ENCODE measurements at places on chromosomes 2 and 18.

- no peak for DNase-seq
Observed at GRCh38 chr2:143068094-143068493, 61.1 kb upstream of the ARHGAP15 start.

DNA sequence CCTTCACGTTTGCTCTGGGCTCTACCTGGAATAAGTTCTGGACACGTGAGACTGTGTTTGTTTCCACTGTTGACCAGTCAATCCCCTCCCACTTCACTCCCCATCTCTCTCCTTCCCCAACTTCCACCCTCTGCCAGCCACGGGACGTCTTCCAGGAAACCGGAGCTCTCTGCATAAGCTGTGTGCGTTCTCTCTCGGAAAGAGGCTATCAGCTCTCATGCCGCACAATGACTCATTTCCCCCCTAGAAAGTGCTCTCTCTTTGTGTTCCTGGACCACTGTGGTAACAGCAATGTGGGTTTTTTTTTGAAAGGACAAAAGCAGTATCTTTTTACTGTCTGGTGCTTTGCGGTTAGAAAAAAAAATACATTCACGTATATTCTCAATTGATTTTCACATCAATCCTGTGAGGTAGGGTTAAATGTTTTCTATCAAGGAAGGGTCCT is 10.2 kb downstream of the PROKR1 start:
- peak; percentile 8 for DNase-seq

DNA sequence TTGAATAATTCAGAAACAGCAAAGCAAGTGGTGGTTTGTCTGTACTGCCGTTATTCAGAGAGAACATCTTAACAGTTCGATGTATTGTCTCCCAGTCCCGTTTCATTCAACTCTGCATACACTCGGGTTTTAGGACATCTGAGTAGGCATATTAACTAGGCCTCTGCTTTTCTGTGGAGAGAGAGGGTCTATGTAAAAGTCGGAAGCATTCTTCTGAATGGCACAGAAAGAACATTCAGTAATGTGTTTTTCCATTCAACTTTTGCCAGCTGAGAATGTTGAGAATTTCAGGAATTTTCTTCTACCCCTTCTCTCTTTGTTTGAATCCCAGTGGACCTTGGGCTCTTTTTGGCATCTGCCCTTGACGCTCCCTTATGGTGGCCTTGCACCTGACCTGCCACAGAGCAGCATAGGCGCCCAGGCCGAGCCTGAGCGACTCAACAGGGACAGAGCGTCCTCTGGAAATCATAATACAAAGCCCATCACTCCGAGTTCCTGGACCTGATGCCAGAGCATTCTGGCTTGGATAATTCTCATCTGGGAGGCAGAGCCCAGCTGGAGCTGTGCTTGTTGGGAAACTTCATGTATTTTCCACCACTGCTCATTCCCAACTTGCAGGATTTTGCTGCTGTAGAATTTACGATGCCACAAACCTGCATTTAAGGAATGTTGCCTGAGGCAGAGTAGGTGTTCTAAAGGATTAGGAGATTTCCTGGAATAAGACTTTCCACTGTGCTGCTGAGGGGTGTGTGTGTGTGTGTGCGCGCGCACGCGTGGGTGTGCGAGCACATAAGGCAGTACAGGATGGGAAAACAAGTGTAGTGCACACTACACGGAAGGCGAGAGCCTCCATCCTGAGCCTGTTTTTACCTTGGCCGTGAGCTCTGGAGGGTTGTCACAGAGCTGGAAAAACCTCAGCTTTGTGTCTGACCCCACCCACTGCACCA is 77.2 kb upstream of the TXNDC2 start:
- DNase-seq = no peak

- DNase-seq = no peak
Observed at GRCh38 chr18:46676182-46676835, 19.3 kb upstream of the LOXHD1 start.

DNA sequence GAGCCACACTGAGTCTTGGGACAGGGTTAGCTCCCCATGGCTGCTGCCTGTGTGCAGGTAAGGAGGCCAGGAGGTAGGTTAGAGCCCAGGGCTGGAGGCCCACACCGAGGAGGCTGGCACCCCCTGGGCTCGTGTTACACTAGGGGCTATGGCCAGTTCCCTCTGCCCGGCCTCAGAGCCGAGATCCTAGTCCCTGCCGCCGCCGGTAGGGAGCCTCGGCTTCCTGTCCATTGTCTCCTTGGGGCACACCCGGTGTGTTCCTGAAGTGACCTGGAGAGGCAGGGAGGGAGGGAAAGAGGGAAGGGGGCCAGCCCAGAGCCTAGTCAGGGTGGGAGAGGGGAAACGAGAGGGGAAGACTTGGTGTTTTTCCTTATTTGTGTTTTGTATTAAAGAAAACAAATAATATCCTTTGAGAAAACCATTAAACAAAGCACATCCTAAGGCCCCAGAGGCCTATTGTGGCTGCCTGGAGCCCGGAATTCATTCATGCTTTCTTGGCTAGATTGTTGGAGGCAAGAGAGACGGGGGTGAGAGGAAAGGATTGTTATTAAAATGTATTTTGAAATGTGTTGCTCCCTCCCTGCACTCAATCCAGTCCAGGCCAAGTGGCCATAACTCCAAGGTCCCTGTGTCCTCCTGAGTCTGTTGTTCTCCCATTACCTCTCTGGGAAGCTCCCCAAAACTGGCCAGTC is 170.7 kb downstream of the CTIF start:
- no peak for DNase-seq

- DNase-seq = no peak
Observed at GRCh38 chr2:237236188-237236587, 150.5 kb downstream of the COPS8 start.

GRCh38 chr2:171864357-171864985 is 29.6 kb downstream of the SLC25A12 start:
- DNase-seq = no peak

GRCh38 chr2:150487537-150488429 is at the start of gene RND3:
RND3 (minus strand) TSS chr2:150487667; CDS start chr2:150487417, 250 bp downstream.
- no peak for DNase-seq

DNA sequence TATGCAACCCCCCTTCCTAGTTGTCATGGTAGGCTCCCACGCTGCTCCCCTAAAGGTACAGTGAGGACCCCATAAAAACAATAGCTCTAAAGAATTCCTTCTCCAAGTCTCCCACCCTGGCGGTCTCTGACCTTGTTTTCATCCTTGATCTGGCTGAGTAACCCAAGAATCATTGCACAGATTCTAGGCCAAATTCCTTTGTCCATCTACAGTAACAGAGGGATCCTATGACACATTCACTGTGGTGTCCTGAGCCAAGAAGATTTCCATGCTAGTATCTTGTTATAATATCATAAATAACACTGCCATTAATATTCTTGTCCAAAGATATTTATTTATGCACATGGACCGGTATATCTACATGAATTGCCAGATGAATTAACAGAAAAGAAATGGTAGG is 240.2 kb downstream of the CYP26B1 start:
- no peak for DNase-seq

- peak; percentile 3 for DNase-seq
Observed at GRCh38 chr2:173076581-173077345, 1.1 kb downstream of the MAP3K20 start.

GRCh38 chr2:18304849-18305248 is 255.6 kb downstream of the RDH14 start:
- no peak for DNase-seq

DNA sequence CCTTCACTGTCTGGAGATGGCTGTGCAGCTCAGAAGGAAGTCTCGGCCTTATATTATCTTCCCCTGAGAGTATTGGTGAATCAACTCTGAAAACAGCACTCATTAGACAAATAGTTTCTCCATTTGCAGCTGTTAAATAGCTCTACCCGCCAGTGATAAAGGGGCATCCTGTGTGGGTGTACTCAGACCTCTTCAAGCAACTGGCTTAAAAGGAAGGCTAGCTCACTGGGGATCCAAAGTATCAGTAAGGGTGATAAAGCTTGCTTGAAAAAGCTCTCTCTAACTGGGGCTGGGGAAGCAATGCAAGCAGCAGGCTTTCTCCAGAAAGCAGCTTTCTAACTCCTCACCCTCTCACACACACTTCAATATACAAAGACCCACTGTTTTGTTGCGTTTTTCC is 64.9 kb upstream of the PSMD14 start:
- no peak for DNase-seq

GRCh38 chr2:120261387-120262006 is 8.8 kb downstream of the RALB start:
- DNase-seq = no peak

DNA sequence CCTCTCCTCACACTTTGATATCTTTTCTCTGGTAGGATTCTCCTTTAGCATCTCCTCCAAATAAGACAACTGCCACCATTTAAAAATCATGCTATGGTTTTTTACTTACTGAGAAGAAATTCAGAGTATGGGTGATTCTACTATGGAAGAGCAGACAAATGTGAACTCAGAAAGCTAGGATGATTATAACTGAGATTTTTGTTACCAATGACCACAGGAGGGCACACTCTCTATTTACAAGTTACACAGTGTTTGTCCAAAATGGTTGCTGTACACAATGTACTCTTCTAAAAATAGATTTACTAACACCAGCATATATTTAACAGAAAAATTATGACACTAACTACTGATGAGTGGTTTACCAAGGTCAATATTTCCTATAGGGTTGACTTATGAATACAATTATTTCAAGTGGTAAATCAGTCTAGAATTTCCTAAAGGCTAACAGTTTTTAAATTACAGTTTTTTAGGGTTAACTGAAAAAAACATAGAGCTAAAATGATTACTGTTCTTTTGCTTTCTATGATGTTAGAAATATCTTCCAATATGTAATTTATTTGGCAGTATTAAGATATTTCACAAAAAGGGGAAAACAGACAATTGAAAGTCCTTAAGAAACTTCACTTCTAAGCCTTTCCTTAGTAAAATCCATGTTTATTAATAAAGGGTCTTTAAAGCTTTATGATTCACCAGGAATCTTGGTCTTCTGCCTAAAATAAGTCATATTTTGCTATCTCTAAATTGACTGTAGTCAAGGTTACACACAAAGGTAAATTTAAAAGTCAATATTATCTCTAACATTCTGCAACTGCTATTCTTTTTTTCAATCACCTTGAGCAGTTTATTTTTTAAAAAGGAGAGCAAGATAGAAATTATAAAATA is 57.2 kb downstream of the MAP4K3 start:
- DNase-seq = no peak

- no peak for DNase-seq
Observed at GRCh38 chr18:65671621-65672415, 79.0 kb upstream of the CDH7 start.

GRCh38 chr2:147096671-147097070 is 748.2 kb upstream of the ACVR2A start:
- no peak for DNase-seq

DNA sequence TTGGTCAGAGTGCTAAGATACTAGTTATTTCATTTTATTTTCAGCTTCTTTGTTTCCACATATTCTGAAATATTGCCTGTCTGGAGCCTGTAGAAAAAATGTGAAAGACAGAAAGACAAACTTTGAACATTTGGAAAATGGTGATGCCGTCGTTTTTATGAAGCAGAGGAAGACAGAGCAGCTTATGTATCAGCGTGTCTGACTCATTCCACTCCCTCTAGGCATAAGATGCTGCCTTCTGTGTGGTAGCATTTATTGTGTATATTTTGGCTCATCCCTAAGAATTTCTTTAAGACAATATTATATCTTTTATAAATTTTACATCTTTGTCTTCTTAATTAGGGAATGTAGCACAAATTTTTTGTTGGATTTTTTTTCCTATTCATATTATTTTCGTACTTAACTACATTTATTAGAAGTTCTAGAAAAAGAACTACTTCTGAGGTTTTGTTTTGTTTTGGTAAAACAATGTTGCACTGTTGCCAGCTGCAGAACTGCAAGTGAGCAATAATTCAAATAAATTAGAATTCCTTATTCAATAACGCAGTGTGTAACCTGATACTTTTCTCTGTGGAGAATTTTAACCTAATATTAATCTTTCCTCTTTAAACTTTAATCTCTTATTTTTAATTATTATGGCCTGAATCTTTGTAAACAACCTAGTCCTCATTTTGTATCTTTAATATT is 300.4 kb downstream of the ZNF407 start:
- DNase-seq = no peak

GRCh38 chr2:182949572-182950189 is 83.2 kb upstream of the FRZB start:
- DNase-seq = no peak

GRCh38 chr2:119119076-119119785 is 39.3 kb downstream of the C1QL2 start:
- no peak for DNase-seq

DNA sequence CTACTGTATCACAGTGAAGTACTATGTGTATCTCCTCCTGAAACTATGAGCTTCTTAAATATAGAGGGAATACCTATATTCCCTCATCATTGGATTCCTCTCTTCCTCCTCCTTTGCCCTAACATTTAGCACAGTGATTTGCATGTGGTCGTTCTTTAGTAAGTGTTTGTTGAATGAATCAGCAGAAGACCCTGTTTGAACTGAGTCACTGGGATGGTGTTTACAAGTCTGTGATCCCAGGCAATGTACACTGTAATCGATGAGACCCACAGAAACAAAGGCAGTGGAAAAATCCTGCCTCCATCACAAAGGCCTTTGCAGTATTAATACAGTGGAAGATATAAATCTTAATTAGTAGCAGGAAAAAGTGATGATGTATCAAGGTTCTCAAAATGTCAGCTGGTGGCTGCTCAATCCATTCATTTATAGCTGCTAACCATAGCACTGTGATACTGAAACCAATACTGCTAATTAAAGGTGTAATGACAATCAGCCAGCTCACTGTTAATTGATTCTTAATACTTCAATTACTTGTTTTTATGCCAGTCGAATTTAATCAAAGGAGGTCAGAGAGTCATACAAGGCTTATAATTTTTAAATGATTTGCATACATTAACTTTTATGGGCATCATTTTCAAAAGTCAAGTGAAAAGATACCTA is 20.8 kb upstream of the MYO3B start:
- no peak for DNase-seq

GRCh38 chr18:53531187-53531586 is 693.3 kb downstream of the MBD2 start:
- no peak for DNase-seq

- no peak for DNase-seq
Observed at GRCh38 chr2:100446696-100447095, 23.6 kb upstream of the NMS start.

GRCh38 chr2:229163893-229164292 is 107.2 kb downstream of the PID1 start:
- DNase-seq = no peak

DNA sequence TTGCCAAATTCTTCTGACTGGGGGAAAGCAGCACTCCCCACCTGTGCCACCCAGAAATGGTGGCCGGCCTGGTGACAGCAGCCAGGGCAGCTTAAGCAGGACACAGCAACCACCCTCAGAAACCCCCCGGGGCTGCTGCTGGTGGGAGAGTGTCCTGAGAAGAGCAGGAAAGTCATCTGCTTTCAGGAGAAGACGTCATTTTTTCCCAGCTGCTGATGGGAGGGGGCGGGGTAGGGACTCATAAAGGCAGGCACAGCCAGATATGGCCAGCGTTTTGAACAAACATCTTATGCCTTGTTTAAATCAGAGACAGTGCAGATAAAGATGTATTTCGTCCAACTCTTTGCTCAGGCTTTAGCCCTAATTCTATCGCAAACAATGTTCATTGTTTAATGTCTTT is 139.5 kb downstream of the LRRC30 start:
- DNase-seq = no peak

- no peak for DNase-seq
Observed at GRCh38 chr2:41495050-41495449, 552.8 kb upstream of the PKDCC start.

Measured in central memory CD4-positive, alpha-beta T cell (primary cell).